ENCODE measurements at places on chromosomes 1 and 21.

DNA sequence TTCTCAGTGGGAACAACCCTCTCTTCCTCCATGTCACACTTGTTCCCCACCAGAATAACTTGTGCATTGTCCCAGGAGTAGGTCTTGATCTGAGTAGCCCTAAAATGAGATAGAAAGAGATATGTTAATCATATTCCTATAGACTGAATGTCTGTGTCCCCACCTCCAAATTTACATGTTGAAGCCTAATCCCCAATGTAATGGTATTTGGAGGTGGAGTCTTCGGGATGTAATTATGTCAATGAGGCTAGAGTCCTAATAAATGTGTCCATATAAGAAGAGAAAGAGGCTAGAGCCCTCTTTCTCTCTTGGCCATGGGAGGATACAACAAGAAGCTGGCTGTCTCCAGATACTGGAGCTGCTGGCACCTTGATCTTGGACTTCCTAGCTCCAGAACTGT, 54.8 kb upstream of the NRDC start:
- no peak for DNase-seq

- no peak for DNase-seq
Observed at GRCh38 chr1:6918925-6919511, 133.8 kb downstream of the CAMTA1 start.

GRCh38 chr21:45908536-45909237, 72.9 kb upstream of the COL6A1 start:
- no peak for DNase-seq

GRCh38 chr1:199728345-199728744, 299.2 kb upstream of the NR5A2 start:
- DNase-seq, result no peak

DNA sequence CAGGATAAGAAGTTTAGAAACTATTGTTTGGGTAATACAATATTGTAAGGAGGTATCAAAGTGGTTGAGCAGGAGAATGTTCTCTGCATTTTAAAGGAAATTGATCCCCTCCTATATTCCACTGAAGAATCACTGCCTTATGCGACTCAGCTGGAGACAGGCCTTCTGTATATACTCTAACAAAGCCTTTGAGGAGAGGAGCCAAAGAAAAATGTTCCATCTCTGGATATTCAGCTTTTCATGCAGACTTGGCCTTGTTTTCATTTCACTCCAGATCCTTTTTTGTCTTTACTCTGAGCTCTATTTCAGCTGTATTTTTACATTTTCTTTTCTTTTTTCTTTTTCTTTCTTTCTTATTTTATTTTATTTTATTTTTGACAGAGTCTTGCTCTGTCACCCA, 42.1 kb upstream of the S1PR1 start:
- DNase-seq, result no peak

DNA sequence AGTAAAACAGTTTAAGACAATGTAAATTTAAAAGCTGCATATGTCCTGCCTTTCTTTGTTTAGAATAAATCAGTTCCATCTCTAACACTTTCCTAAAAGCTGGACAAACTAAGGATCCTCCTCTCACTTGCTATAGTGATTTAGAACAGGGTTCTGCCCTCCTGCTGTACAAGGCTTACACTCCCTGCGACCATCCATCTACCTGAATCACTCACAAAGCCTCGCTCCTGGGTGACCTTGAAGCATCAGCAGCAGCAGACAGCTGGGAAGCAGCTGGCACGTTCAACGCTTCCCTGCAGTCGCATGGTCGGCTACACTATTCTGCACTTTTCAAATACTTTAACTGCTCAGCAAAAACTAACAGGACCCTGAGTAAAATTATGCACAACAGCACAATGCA, 128.0 kb downstream of the NTPCR start:
- peak; percentile 23 for DNase-seq

GRCh38 chr1:161678500-161678899, 15.6 kb downstream of the FCGR2B start:
- no peak for DNase-seq

GRCh38 chr1:99986656-99987225, 16.9 kb downstream of the SLC35A3 start:
- no peak for DNase-seq

GRCh38 chr1:208251911-208252835, 8.0 kb upstream of the PLXNA2 start:
- no peak for DNase-seq

- DNase-seq, result no peak
Observed at GRCh38 chr1:245698860-245699259, 544.1 kb downstream of the KIF26B start.

- DNase-seq, result no peak
Observed at GRCh38 chr1:84721152-84721551, 30.9 kb upstream of the SSX2IP start.

- peak; percentile 33 for DNase-seq
Observed at GRCh38 chr1:40143891-40144575, 17.2 kb upstream of the RLF start.

DNA sequence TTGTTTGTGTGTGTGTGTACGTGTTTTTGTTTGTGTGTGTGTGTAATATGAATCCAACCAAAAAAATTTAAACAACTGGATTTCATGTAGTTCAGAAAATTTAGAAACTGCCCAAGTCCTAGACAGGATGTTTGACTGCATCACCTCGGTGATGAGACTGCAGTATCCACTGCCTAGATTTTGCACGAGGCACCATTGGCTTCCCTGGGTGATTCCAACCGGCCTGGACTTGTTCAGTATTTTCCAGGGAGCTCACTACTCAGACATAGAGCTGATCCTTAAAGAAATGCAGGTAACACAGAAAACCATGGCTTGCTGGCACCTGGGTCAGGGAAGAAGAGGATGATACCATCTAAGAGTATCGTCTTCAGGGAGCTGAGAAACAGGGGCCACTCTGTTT, 18.2 kb upstream of the KCNK2 start:
- no peak for DNase-seq

- no peak for DNase-seq
Observed at GRCh38 chr21:34914239-34914638, 134.9 kb downstream of the RUNX1 start.

- DNase-seq, result no peak
Observed at GRCh38 chr1:222898191-222898527, 83.3 kb downstream of the DISP1 start.

- DNase-seq, result no peak
Observed at GRCh38 chr1:154550070-154550469, 8.4 kb downstream of the UBE2Q1 start.

DNA sequence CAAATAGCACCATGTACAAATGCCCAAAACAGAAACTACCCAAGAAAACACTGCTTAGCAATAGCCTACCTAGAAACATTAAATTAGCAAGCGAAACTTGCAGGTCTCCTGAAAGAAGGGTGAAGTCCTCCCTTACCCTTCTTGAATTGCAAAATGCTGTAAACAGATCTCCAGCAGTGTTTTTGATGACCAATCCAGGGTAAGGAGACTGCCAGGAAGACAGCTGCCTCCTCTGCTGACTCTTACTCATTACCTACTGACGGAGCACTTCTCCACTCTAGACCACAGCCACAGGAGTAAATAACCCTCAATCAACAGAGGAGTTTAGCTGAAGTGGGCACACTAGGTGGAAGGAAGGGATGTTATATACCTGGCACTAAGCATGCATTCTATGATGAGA, 32.2 kb upstream of the GADD45A start:
- DNase-seq, result no peak

GRCh38 chr1:197486946-197487345, 218.9 kb downstream of the CRB1 start:
- no peak for DNase-seq

DNA sequence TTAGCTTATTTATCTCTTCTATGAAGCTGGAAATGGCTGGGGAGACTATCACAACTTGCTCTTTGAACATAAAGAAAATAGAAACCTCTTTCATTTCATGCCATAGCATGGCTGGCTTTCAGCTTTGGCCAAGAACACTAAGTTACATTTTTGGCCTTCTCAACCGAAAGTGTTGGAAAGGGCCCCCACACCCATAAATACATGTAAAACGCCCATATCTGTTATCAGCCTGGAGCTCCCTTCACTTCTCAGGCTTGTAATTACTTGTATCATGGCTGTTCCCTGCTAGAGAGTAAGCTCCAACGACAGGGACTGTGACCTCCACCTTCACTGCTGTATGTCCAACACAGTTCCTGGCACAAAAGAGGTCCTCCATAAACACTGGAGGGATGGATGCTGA, 12.7 kb upstream of the EIF4G3 start:
- no peak for DNase-seq

DNA sequence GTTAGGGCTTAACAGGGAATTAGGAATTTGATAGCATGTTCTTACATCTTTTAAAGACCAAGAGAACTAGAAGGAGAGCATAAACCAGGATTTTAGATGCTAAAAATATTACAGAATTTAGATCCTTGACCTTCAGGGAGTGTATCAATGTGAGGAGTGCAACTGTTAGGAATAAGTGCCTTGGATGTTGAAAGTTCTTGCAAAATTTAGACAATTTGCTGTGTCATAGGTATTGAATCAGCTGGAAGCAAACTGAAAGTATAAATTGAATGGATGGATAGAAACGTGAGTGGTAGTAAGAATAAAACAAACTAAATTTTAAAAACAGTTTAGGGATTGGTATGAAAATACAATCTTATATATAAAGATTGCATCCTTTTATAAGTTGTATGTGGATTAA, 27.7 kb downstream of the PPP1R12B start:
- no peak for DNase-seq

DNA sequence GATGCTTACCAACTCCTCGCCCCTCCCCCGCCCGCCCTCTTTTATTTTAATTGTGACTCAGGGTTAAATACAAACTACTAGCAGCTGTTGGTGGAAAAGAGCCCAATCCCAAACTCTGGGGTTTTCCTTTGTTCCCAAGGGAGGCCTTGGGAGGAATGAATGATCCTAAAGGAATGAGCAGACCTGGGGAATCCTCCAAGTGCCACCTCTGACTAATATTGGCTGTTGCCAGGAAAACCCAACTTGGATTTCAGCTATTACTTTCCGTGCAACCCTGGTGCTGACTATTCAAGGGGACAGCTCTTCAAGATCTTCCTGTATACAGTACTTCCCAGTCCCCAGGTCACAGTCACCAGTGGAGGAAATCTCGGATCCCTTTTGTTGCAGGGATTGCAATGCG, 1.3 kb upstream of the S100A10 start:
- no peak for DNase-seq

DNA sequence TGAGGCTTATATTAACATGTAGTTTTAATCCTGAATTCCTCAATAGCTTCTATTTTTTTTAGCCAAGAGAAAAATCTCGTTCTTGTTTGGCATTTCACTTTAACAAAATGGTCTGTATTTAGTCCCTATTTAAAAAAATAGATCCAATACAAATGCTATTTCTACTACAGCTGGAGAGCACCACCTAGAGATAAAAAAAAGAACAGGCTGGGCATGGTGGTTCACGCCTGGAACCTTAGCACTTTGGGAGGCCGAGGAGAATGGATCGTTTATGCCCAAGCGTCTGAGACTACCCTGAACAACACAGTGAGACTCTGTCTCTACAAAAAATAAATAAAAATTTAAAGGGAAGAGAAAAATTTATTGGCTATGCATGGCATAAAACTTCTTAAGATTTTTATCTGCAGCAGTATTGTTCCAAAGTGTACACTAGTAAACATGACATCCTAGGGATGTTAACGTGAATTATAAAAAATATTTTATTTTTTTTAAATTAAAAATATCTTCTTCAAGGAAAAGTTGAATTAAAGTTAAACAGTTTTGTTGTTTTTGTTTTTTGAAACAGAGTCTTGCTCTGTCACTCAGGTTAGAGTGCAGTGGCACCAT, 4.4 kb downstream of the ST7L start:
- DNase-seq, result no peak

DNA sequence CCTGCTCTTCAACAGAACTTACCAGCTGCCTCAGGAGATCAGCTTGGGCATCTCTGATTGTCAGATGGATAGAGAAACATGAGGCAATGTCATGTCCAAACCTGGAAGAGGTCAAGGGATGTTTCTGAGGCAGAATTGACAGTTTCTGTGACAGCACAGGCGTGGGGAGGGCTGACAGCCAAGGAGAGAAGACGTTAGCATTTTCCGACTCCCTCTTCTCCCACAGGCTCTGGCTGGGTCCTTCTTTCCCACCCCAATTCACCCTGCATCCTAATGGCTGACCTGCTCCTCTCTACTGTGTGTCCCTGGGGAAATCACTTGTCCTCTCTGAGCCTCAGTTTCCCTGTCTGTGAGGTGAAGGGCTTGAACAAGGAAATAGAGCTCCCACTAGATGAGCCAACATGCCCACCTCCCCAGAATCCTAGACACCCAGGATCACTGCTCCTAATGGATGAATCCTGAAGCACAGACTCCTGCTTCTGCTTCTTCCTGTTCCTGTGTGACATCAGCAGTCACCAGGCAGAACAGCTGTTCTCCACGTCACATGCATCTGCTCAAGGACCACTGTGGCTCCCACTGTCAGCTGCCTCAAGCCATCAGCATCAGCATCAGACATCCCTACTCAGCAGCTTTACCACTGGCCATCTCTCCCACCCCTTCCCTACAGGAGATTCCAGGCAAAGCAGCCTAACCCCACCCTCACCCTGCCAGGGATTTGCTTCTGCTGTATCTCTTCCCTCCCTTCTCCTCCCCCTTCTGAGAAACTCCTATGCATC, 408.0 kb downstream of the MATN1 start:
- peak; percentile 54 for DNase-seq

GRCh38 chr1:226444901-226445300, 37.0 kb upstream of the PARP1 start:
- no peak for DNase-seq

- DNase-seq, result no peak
Observed at GRCh38 chr21:36551731-36552433, 72.0 kb upstream of the CLDN14 start.

DNA sequence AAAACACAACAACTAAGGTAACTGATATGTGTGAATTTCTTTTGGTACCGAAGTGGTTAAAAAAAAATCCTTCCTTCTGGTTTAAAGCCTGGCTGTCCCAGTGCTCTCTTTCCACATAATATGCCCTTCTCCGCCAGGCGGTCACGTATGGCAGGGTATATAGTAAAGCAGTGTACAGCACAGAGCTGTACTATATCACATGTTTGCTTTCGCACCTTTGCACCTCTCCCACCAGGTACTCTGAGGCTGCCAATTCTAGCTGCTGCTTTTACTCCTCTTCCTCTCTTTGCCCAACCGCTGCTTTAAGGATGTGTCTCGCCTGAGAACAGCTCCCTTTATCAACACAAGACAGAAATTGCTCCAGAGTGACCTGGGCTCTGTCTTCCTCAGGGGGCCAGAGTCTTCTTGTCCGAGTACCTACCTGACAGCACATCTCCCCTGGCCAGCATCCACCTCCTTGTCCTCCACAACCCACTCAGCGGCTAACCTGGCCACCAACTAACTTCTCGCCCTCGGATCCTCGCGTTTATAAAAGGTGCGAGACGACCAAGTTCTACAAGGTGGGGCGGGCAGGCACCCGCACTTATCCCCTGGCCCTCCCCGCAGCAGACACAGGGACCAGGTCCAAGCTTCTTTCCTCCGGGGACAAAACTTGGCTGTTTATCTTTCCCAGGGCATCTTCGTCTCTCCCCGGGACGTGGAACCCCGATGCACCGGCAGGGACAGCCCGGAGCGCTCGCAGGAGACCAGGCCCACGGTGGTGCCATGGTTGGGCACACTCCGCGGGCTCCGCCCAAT, 1.6 kb downstream of the COLGALT2 start:
- no peak for DNase-seq
